ENCODE measurements at places on chromosomes 3 and 15.

DNA sequence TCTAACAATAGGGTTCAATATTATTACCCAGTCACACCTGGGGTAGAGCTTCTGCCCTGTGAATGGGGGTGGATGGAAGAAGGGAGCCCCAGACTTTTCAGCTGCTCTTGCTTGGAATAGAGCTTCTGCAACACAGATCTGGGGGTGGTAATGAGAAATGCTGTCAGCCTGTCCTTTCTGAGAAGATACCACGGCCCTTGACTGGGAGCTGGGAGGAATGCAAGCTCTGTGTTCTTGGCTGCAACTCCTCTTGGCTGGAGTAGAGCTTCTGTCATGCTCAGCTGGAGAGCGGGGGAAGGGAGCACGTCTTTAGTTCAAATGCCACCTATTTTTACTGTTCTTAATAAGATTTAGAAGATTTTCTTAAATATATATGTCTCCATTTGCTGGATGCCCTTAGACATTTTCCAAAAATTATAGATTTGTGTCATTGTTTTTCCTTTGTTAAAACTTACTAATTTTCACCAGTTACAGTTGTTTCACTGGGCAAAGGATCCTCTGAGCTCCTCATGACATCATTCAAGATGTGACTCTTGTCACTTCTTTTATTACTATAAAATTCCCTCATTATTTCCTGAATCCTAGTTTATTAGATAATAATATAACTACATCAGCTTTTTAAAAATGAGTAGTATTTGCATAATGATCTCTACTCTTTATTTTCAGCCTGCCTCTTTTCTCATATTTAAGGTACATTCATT is 180.0 kb upstream of the TGFBR2 start:
- DNase-seq, result no peak

DNA sequence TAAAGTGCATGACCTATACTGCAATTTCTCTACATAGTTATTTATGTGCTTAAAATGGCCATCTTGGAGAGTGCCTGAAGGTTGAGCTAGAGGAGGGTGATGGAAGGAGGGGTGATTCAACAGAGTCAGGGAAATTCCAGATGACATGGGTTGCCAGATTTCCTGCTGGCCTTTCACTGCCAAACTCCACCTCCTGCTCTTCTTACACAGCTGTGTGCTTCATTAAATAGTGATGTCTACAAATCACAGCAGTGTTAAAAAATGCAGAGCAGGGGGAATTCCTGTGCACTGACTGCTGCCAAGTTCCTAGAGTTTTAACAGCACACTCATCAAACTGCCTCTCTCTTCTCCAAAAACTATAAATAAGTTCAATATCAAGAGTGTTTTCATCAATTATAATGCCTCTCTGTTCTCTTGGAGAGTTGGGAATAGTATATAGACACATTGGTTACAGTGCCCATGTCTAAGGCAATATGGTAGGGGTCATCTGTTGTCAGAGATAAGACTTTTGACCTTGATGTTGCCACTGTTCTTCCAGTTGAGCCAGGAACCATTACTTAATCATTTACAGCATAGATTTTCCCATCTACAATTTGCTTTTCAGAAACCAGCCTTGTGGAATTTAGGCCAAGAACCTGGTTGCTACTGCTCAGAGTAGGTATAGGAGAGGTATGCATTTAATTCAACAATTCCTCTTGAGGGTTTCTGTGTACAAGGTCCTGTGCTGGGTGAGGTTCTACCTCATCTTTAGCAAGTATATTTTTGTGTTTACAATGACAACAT is 79.6 kb downstream of the TP63 start:
- no peak for DNase-seq

GRCh38 chr3:133655731-133656515 is 5.8 kb downstream of the TOPBP1 start:
- DNase-seq, result no peak

GRCh38 chr15:43225201-43225949 is 4.6 kb upstream of the EPB42 start:
- no peak for DNase-seq

- peak; percentile 63 for DNase-seq
Measured at GRCh38 chr3:14278799-14279625, 100.4 kb downstream of the LSM3 start.

GRCh38 chr3:55180936-55181535 is 253.2 kb upstream of the LRTM1 start:
- DNase-seq, result peak; percentile 24

DNA sequence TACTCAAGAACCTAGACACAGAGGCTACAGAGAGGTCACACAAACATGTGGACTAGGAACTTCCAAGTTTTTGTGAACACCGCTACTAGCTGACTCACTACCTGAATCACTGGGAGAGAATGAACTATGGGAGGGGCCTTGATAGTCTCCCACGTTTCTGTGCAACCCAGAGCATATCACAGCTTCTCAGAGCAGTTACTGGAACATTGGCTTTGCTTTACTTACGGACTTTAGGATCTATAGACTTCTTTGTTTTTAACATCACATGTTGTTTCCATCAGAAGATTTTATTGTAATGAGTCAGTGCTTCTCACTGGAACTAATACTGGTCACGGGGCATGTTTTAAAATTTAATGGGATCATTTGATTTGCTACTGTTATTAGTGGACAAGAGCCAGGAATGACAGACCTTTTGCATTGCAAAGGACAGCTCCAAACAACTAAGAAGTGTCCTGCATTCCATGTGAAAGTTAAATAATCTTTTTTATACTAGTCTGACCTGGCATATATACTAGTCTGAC is 35.6 kb downstream of the RTP4 start:
- DNase-seq, result no peak

DNA sequence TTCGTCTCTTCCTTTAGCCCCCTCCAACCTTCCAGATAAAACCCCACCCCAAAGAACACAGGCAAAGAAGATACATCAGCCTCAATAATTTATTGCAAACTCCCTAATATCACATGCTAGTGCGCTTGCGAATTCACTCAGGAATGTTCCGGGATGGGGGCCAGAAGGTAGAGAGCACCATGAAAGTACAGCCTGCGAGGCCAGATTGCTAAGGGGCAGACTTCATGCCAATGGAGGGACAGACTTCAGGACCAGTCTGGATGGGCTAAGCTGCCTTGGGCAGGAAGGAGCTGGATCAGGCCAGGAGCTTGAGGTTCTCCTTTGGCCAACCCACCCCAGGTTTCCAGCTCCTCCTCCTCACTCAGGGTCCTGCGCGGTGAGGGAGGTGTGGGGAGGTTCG is 13.4 kb downstream of the CIDEC start:
- no peak for DNase-seq

DNA sequence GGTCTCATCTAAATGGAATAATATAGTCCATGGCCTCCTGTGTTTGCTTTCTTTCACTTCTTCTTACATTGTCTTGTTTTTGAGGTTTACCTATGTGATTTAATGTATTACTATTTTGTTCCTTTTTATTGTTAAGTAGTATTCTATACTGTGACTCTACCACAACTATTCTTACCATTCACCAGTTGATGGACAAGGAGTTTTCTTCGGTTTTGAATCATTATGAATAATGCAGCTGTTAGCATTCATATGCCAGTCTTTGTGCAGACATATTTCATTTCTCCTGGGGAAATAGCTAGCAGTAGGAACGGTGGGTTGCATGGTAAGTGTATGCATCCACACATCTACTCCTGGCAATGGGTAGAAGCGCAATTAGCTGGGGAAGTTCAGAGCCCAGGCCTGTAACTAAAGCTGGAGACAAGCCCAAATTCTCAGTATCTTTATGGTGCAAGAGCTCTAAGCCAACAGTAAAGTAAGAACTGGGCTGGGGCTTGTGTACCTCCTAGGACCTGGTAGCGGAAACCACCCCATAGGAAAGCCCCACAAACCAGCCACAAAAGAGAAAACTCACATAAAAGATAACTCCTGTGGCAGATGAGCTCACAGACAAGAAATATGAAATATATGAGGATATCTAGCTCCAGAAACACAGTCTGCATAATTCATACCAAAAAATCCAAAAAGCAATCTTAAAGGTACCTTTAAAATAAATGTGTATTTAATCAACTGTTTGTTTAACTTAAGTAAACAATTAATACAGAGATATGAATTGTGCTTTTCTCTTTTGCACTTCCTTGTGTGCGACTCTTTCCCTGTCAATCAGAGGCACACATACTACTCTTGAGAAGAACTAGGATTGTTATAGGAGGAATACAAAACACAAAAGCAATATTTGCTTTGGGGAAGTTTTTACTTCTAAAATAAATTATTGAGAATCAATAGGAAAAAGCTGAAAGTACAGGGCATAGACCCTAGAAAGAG is 2.7 kb upstream of the CSTA start:
- no peak for DNase-seq

- DNase-seq, result no peak
Measured at GRCh38 chr3:124747111-124747981, 17.1 kb downstream of the UMPS start.

DNA sequence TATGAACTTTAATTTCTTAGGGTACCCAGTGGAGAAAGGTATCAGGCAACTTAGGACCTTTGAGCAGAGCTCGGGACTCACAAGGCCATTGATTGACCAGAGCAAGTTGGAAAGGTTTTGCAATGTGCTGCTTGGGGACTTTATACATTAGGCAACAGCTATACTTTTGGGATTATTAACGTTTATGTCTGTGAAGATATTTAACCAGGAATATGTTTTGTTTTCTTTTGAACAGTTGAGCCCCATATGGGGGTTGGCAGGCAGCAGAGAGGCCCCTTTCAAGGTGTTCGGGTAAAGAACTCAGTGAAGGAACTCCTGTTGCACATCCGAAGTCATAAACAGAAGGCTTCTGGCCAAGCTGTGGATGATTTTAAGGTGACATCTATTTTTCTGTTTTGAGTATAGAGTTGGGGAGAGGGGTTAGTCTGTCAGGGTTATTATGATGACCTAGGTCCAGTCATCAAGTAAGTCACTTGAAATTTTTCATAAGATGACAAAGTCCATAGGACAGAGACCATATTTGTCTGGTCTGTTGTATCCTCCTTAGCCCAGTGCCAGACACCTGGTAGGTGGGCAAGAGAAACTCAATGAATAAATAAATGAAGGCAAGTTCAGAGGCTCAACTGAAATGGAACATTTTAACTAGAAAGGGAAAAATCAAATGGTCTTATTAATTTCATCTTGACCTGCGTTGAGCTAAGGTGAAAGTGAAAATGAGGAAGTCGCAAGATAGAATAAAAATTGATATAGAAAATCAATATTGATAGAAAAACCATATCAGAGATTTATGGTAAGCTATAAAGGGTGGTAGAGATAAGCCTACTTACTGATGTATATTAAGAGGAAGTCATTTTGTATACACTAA is 2.8 kb downstream of the NFKBIZ start:
- no peak for DNase-seq

DNA sequence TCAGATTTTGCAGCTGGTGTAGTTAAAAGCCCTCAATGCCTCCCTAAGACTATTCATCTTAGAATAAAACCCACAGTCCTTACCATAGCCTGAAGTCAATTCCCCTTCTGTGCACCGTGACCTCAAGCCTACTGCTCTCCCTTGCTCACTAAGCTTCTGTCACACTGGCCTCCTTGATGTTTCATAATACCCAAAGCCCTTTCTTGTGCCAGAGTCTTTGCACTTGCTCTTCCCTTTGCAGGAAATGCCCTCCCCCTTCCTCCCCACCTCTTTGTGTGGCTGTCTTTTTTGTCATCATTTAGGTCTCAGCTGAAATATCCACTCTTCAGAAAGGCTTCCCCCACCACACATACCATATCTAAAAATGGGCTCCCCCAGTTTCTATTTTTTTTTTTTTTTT is 4.2 kb upstream of the PLEKHO2 start:
- no peak for DNase-seq

DNA sequence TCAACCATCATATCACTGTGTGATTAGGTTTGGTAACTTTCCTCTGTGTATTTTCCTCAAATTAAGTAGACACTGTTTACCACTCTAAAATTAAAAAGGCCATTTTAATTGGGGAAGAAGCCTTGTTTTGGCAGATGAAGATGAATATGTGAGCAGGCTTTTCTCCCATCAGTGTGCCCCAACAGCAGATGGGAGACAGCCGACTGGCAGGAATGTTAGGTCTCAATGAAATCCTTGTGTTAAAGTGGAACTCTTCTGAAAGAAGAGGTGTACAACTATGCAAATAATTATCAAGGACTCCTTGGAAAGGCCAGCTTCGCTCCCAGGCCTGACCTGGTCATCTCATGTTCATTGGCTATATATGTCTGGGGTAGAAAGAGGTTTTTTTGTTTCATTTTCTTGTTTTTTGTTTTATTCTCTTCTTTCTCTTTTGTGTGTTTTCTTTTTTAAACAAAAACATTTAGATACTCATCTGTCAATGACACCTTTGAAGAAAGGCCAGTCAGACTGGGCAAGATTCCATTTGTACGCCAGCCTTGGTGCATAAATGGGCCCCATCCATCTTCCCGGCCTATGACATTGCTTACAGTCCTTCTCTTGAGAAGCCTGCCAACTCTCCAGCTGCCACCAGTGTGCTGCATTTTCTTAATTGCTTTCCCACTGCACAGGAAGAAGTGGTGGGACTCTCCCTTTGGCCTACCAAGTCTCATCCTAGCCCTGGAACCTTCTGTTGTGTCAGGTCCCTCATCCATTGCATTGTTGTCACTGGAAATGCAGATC is 25.8 kb downstream of the LRTM1 start:
- no peak for DNase-seq

- DNase-seq, result no peak
Measured at GRCh38 chr15:28091313-28091712, 7.8 kb downstream of the OCA2 start.

- DNase-seq, result no peak
Measured at GRCh38 chr3:41688595-41689380, 273.1 kb downstream of the ULK4 start.

DNA sequence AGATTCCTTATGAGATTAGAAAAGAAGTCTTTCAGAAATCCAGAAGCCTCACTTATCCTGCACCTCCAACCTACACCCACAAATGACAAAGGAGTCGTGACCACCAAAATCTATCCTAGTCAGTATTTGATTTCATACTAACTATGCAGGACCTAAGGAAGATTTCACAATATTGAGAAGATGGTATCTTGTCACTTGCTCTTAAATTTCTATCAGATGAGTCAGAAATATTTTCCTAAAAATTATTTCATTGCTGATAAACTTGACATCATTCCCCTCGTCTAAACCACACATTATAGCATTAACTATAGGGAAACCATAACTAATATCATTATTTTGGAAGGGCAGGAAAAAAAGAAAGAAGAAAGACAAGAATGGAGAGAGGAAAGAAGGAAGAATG is 138.0 kb upstream of the THBS1 start:
- no peak for DNase-seq

- DNase-seq, result no peak
Measured at GRCh38 chr3:10365791-10366190, 44.9 kb upstream of the SEC13 start.

GRCh38 chr3:119322021-119322834 is 28.0 kb downstream of the ARHGAP31 start:
- DNase-seq, result no peak
